T-helper 1 cell (primary cell): ENCODE measurements at places on chromosomes 2 and 18.
A peak's percentile ranks its signal among the peaks of the same experiment; 100 is the strongest.

DNA sequence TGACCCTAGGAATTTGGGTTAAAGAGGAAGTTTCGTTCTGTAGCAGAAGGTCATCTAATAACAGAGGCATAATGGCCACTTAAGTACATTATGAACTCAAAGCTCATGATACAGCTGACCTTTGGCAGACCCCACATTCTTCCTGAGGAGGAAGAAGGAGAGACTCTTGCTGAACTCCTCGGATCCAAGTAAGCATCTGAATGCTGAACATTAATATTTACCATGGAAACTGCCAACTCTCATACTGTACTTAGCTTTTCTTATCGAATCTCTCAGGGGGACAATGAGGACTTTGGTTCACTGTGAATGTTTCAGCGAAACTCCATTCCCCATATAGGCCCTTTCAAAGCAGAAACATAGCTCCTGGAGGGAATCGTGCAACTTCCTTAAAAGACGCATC is 781.4 kb upstream of the GYPC start:
- DNase-seq = no peak

- no peak for DNase-seq
Observed at GRCh38 chr2:223976635-223977226, 19.5 kb downstream of the MRPL44 start.

DNA sequence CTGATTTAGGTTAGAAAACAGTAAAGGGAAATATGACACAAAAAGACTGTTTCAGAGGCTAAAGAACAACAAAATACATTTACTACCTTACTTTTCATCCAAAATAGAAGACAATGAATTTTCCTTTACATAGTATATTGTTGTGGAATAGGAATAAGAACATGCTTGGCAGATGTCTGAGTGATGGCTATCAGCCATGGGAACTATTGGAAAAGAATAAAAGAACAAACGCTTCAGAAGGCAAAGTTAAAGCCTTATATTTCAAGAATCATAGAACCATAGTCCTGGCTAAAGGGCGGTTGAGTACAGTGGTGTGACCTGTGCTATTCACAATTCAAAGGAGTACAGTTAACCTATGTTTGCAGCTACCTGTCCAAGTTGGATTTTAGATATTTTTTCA is 73.9 kb upstream of the NRXN1 start:
- DNase-seq = no peak

GRCh38 chr2:231676243-231676642 is 32.1 kb upstream of the PTMA start:
- DNase-seq = no peak

- DNase-seq = no peak
Observed at GRCh38 chr2:169877398-169877797, 50.1 kb downstream of the UBR3 start.

DNA sequence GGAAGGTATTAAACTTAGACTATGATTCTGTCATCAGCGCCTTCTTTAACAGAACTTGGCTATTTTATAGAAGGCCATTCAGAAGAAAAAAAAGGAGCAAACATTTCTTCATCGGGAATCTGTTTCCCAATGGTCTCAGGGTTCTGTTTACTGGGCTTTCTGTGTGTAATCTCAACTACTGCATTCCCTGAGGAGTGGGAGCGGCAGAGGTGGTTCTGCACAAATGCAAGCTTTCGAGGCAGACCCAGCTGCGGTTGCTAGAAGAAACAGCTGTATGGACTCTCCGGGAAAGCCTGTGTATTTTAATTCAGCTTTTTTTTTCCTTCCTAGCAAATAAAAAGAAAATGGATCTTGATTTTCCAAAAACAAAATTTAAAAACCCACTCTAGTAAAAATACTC is 250.7 kb downstream of the NAPG start:
- no peak for DNase-seq

- no peak for DNase-seq
Observed at GRCh38 chr18:34322365-34323289, 97.9 kb upstream of the NOL4 start.

- DNase-seq = no peak
Observed at GRCh38 chr2:181281206-181281832, 175.9 kb upstream of the ITGA4 start.

- DNase-seq = no peak
Observed at GRCh38 chr2:185137700-185138099, 539.4 kb downstream of the ZNF804A start.

DNA sequence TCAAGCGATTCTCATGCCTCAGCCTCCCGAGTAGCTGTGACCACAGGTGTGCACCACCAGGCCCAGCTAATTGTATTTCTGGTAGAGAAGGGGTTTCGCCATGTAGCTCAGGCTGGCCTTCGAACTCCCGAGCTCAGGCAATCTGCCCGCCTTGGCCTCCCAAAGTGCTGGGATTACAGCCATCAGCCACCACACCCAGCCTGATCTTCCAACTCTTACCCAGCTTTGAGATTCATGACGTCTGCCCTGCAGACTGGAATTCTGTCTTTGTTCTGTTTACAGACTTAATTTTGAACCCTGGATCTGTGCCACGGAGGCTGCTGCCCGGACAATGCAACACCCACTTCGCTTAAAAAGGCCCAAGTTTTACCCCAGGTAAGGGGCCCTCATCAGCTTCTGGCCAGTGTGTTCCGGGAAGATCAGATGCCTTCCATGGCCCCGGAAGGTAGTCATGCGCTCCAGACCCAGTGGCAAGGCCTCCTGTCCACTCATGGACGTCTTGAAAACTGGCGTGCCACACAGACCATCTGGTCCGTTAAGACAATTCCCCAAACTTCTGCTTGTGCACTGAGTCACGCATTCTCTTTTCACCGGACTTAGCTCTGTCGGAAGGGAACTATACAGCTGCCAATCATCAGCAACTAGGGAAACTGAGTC is 5.5 kb downstream of the PXDN start:
- DNase-seq = no peak

GRCh38 chr2:8132351-8132831 is 549.5 kb upstream of the ID2 start:
- DNase-seq = no peak

GRCh38 chr18:80233899-80234298 is 13.4 kb downstream of the PARD6G start:
- no peak for DNase-seq

- DNase-seq = no peak
Observed at GRCh38 chr18:39600894-39601293, 2035.3 kb upstream of the CELF4 start.

- DNase-seq = no peak
Observed at GRCh38 chr18:7535436-7536205, 31.5 kb upstream of the PTPRM start.

GRCh38 chr2:67322353-67323001 is 74.7 kb upstream of the ETAA1 start:
- DNase-seq = no peak

GRCh38 chr2:142585785-142586184 is 291.7 kb upstream of the KYNU start:
- no peak for DNase-seq

GRCh38 chr2:166803373-166804000 is 84.8 kb upstream of the XIRP2 start:
- DNase-seq = no peak

GRCh38 chr18:76952747-76953146 is 130.4 kb downstream of the ZNF236 start:
- DNase-seq = no peak

- no peak for DNase-seq
Observed at GRCh38 chr2:19664646-19665045, 237.1 kb downstream of the TTC32 start.

DNA sequence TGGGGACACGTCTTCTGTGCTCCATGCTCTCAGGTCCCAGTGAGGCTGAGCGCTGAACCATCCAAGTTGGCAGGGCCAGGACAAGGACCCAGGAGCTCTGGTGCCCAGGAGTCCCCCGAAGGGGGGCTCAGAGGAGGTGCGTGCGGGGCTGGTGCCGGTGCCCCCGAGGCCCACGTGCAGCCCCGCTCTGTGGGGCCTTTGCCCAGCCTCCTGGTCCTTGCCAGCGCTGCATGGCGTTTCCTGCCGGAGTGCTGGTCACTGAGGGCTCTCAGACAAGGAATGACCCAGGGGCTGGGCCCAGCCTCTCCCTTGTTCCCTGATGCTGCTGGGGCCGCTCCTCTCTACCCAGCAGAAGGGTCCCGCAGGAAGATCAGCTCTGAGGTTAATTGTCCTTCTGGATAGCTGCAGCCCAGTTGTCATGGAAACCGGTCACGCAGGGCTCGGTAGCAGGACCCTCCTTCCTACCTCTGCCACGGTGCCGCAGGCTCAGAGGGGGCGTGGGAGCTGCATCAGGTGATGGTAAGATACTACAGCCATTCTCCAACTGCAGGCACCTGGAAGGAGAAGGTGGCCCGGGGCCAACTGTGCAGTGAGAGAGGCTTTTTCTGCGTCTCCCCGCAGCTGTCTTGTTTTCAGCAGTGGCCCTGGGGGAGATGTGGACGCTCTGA is 64.5 kb downstream of the RRM2 start:
- no peak for DNase-seq

- DNase-seq = no peak
Observed at GRCh38 chr2:151508519-151508918, 98.8 kb downstream of the RIF1 start.

- DNase-seq = no peak
Observed at GRCh38 chr2:68318914-68319397, 793 bp downstream of the CNRIP1 start.

DNA sequence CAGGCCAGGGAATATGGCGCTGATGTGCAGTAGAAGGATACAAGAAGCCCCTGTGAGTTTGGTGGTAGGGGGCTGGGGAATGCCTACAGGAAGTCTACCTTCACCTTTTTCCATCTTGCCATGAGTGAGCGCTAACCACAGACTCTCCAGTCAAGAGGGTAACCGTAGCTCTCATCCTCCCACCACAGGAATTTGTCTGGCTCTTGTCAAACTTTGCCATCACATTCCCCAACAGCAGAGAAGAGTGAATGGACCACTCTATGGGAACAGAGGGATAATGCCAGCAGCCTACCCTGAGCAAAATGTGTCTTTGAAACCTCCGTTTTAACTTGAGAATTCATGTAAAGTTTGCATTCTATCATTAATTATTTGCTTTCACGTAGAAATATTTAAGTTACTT is 168.3 kb downstream of the NRP2 start:
- DNase-seq = no peak

- no peak for DNase-seq
Observed at GRCh38 chr2:29130295-29130694, 15.1 kb downstream of the CLIP4 start.

GRCh38 chr2:237672731-237673129 is 45.3 kb downstream of the LRRFIP1 start:
- DNase-seq = no peak

GRCh38 chr2:232927032-232927792 is 57.1 kb downstream of the SNORC start:
- no peak for DNase-seq

GRCh38 chr2:173580956-173581355 is 226.3 kb downstream of the CDCA7 start:
- no peak for DNase-seq

GRCh38 chr2:97740590-97741182 is 27.3 kb downstream of the ZAP70 start:
- no peak for DNase-seq

GRCh38 chr2:134375935-134376334 is 122.1 kb downstream of the MGAT5 start:
- no peak for DNase-seq

DNA sequence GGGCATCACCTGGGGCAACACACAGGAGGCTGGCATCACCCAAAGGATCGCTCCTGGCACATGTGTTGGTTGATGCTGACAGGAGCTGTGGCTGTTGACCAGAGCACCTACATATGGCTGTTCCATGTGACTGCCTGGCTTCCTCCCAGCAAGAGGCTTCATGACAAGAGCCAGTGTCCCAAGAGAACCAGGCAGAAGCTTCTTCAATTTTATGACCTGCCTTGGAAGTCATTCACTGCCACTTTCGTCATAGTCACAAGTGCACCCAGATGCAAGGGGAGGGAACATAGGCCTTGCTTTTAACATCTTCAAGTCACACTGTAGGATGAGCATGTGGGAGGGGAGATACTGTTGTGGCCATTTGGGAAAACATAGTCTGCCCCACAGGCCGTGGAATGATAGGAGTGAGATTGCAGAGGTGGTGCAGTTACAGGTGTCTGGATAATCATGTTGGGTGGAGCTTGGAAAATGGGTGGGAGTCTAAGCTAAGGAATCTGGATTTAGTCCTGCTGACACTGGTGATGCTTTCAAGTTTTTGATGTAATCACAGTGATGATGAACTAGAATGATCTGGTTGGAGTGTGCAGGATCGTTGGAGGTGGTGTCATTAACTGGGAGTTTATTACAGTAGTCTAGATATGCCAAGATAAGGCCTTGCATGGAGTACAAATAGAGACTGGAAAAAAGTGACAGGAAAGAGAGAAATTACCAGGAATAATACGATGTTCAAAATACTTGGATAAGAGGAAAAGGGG is 107.0 kb downstream of the RAPGEF4 start:
- DNase-seq = no peak

GRCh38 chr2:15912203-15912602 is 28.1 kb upstream of the MYCN start:
- DNase-seq = no peak

- no peak for DNase-seq
Observed at GRCh38 chr2:143428700-143429099, 299.5 kb downstream of the ARHGAP15 start.

DNA sequence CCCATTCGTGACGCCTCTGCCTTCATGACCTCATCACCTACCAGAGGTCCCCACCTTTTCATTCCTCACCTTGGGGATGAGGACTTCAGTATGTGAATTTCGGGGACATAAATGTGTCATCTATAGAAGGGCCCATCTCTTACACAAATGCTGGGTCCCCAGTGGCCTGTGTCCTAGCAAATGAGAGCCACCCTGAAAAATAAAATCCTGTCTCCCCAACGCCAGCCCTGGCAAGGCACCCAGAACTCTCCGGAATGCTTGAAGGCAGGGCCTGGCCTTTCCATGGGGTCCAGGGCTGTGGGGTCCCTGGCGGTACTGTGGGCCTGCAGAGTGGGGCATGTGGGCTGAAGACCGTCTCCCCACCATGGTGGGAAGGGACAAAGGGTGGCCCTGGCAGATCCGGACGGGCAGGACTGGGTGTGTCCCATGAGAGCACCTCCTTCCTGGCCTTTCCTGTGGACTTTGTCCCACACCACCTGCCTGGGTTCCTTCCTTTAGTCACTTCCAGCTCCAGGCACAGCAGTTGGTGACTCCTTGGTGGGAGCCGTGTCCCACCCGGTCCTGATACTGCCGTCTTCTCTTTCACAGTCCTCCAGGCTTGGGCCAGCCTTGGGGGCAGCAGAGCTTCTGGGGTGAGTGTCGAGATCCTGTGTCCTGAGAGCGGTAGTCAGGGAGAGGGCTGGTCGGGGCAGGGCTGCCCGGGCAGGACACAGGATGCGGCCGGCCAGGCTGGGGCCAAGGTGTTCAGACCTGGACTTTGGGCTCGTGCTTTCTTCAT is 18.6 kb downstream of the CAPN10 start:
- peak; percentile 5 for DNase-seq

DNA sequence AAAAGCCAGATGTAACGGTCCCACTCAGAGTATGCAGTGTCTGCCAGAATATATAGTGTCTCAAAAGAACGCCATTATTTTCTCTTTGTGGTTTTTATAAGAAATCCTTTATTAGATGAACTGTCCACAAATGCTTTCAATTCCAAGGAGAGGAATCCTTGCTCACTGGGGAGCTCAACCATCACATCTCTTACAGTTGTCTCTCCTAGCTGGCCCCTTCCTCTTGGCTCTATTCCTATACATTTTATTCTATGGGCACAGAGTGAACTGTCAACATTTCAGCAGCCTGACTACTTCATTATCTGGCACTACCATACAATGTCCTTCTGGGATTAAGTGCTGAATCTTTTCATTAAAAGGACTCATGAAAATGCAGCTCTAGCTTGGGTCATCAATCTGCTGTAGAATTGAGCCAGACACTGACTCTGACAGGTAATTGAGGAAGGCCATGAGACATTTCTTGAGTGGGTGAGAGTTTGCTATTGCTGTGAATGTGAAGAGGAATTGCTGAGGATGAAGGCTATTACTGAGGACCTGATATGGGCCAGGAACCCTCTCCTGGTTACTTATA is 96.5 kb upstream of the THOC1 start:
- no peak for DNase-seq
